ENCODE measurements at places on chromosomes 13 and 19. TPM values are rescaled to one million over a fixed set of nuclear protein-coding genes. Genes with fewer than 3 reads are reported as not detected.

- no peak for DNase-seq
Observed at GRCh38 chr19:456547-457110, 4.2 kb downstream of the SHC2 start.

- DNase-seq = no peak
Observed at GRCh38 chr13:29993716-29994488, 143.5 kb upstream of the UBL3 start.

DNA sequence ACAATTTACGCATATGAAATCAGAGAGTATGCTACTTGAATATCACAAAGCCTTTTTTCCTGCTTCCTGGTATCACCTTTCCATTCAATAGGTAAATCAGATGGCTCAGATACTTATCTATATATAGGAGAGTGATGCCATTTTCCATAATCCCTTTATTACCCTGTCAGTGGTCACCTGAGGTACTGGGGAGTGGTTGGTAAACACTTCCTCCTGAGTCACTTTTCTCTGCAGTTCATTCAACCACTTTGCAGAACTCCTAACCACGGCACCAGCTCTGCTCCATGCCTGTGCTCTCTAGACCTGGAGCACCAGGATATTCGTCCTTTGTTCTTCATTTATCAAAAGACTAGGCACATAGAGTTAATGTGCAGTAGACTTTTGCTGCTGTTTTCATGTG is 748.5 kb upstream of the KLHL1 start:
- DNase-seq = no peak

- DNase-seq = no peak
Observed at GRCh38 chr13:112924365-112924764, 44.6 kb upstream of the MCF2L start.

DNA sequence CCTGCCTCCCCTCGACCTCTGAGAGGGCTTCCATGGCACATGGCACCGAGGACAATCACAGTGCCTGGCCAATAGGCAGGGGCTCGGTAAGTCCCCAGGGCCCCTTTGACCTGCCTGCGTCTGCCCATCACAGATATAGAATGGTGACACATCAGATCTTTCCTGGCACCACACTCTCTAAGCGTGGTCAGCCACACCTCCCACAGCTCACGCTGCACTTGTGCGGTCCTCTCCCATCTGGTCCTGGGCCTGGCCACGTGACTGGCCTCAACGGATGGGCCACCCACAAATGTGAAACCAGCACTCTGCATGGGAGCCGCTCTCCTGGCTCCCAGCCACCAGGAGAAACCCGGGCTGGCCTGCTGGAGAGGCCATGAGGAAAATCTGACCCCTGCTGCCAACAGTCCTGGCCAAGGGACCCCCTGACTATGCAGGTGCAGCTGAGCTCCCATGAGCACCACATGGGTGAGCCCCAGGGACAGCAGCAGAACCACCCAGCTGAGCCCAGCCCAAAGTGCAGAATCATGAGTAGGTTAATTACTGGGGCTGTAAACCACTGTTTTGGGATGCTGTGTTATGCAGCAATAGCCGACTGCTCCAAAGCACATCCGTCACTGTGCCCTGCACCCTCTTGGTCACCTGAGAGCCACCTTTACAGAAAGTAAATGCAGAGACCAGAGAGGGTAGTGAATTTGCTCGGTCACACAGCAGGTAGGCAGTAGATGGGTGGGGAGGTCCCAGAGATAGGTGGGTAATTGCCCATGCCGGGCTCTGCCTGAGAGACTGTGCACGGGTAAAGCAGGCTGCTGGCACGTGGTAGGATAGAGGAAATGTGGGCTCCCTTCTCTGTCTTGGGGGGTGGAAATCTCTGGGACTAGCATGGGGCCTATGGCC is 9.7 kb upstream of the MEF2B start:
- DNase-seq = no peak

DNA sequence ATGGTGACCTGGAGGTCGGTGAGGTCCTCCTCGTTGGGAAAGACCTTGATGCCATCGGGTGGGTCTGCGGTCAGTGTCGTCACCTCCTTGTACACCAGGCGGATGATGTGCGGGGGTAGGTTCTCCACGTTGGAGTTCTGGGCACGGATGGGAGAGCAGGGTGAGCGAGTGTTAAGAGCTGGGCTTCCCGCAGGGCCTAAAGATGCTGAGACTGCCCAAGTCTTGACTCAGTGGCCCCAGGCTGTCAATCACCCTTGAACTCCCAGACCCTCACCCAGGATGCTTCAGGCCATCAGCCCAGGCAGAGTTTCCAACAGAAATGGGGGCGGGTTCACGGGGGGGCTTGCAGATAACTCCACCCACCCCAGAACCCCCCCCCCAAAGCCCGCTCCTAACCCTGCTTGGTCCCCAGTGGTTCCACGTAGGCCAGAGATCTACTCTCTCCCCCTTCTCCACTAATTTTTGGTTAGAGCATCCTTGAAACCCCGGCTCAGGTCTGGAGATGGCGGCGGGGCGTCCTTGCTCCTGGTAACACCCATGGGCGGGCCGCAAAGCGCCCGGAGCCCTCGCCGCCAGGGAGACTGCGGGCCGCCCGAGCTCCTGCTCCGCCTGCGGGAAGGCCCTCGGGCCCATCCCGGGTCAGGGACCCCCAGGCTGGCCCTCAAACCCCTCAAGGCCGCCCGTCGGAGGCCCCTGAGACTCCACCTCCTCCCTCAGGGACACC is 600 bp downstream of the UBE2S start:
- peak; percentile 83 for DNase-seq

DNA sequence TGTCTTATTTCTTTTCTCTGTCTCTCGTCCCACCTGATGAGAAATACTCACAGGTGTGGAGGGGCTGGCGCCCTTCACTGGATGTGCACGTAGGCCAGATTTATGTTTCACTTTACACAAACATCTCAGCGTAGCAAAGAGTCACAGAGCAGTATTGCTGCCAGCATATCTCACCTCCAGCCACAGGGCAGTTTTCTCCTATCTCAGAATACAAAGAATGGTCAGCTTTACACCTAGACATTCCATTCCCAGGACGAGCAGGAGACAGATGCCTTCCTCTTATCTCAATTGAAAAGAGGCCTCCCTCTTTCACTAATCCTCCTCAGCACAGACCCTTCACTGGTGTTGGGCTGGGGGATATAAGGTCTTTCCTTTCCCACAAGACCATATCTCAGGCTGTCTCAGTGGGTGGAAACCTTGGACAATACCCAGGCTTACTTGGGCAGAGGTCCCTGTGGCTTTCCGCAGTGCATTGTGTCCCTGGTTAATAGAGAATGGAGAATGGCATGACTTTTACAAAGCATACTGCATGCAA is 7.2 kb upstream of the ZNF611 start:
- no peak for DNase-seq

- DNase-seq = no peak
Observed at GRCh38 chr19:34332027-34332760, 32.8 kb upstream of the GPI start.

- DNase-seq = no peak
Observed at GRCh38 chr13:96460609-96461008, 370.7 kb downstream of the HS6ST3 start.

DNA sequence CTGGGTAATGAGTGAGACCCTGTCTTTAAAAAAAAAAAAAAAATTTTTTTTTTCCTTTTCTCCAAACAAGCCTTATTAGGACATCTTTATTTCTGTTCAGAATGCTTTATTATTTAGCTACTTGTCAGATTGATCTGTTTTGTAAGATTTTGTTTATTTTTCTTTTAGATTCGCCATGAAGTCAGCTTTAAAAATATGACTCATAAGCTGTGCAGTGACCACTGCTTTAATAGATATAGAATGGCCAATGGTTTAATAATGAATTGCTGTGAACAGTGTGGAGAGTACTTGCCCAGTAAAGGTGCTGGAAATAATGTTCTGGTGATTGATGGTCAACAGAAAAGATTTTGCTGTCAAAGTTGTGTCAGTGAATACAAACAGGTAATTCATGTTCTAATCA is 47.7 kb downstream of the ZMYM2 start:
- DNase-seq = no peak

GRCh38 chr19:34687348-34687747 is 9.9 kb downstream of the ZNF302 start:
- DNase-seq = no peak

GRCh38 chr13:82900453-82900852 is 981.8 kb downstream of the SLITRK1 start:
- no peak for DNase-seq

DNA sequence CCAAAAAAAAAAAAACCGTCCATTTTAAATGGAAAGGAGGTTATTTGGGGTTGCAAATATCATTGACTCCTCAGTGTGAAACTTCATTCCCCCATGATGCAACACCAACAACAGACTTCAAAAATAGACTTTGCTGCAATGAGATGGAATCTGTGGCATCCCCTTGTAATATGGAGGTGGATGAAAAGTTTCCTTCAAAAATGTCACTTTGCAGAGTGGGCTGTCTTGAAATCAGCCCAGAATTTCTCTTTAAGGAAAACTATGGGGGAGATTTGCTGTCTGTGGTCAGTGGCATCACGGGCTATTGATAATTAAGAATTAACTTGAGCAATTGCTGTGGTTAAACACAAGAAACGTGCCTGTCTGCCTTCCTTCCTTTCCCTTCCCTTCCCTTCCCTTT is 1.5 kb downstream of the GPR18 start:
- no peak for DNase-seq

GRCh38 chr13:76968041-76968440 is 19.7 kb downstream of the ACOD1 start:
- DNase-seq = no peak

DNA sequence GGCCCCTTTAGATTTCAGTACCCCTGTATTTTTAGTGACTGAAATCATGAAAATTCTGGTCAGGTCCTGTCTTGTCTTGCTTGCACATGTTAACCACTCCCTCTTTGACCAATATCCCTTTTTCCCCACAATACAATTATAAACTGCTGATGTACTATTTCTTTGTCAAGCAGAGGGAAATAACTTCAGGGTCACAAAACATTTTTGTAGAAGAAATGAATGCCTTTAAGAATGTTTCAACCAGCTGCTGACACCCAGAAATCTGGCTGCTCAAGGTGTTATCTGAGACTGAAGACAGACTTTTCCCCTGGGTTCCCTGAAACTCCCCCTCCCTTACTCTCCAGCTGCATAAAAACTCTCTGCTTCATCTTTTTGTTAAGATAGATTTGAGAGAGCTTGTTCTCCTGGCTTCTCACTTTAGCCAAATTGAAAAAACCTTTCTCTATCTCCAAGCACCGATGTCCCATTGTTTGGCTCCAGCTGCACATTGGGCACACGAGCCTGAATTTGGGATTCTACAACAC is 18.4 kb upstream of the ACOD1 start:
- no peak for DNase-seq

DNA sequence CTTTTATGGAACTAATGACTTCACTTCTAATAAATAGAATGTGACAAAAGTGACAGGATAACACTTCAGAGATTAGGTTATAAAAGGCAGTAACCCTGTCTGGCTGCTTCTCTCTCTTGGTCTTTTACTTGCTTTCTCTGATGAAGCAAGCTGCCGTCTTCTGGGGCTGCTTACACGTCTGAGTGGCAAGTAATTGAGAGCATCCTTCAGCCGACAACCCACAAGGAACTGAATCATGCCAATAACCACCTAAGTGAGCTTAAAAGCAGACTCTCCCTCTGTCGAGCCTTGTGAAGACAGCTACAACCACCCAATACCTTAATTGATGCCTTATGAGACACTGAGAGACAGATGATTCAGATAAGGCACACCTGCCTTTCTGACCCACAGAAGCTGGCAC is 1091.2 kb downstream of the SLITRK1 start:
- DNase-seq = no peak

DNA sequence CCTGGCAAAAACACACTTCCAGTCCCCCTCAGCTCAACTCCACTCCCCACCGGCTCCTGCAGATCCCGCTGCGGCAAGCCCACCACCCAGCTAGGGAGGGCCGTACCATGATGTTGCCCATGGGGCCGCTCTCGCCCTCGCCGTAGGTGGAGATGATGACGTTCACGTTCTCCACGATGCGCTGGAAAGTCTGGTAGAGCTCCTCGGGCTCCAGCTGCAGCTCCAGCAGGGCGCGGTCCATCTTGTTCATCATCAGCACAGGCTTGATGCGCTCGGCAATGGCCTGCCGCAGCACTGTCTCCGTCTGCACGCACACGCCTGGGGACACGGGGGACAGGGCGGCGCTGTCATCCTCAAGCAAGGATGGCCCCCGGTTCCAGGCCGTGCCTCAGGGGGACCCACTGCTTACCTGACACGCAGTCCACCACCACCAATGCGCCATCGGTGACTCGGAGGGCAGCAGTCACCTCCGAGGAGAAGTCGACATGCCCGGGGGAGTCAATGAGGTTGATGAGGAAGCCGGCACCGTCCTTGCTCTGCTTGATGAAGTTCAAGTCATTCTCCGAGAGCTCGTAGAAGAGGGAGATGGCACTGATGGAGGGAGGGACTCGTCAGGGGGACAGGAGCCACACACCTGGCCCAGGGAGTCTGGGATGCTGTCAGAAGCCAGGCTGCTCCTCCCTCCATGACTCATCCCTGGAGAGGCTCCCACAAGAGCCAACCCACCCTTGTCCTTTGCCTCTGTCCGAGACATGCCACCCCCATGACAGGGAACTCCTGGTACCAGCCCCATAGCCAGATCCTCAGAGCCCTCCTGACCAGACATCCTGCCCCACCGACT is 2.3 kb downstream of the EEF2 start:
- peak; percentile 55 for DNase-seq

GRCh38 chr19:6271721-6272410 is 7.9 kb downstream of the MLLT1 start:
- peak; percentile 93 for DNase-seq

GRCh38 chr13:39310961-39311360 is 272.7 kb downstream of the NHLRC3 start:
- no peak for DNase-seq

DNA sequence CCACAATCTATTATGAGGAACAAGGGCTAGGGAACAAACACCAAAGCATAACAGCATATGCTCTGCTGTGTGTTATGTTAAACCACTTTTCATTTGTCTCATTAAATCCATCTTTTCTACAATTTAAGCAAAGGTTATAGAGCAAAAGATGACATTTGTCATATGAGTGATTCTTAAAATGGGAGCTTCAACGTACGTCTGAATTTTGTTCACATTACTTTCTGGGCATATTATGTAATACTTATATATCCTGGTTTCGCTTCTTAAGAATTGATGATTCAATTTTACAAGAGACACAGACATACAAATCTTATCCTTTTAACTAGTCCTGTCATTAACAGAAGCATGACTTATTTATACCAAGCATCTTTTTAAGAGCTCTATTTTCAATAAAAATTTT is 3.3 kb upstream of the TPP2 start:
- DNase-seq = no peak

Gene NANOS3
- total RNA-seq = not detected

Gene NOSIP
- 40.5 TPM for total RNA-seq

Gene UGGT2
- 52.1 TPM for total RNA-seq

Gene FCGBP
- 790 TPM for total RNA-seq

Gene SLC15A1
- total RNA-seq = not detected

Gene RDH8
- total RNA-seq = not detected

Gene LILRB1
- 7.7 TPM for total RNA-seq

Gene IGFL2
- not detected for total RNA-seq

Gene SLC8A2
- 0.72 TPM for total RNA-seq

Gene SYNGR4
- total RNA-seq = not detected
